ENCODE measurements at places on chromosomes 11 and 22.

DNA sequence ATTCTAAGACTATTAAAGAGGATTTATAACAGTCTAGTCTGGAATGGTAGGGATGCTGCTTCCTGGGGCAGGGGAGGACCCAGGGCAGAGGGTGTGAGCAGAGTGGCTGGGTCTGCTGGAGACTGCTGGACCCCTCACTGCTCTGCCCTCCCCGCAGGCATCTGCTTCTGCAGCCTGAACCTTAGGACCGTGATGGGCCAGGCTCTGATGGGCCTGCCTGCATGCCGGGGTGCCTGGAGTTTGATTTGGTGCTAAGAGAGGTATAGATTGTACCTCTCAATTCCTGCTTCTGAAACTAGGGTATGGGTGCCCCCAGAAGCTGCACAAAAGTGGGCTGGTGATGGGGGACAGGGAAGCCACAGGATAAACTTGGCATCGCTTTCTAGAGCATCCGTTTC lies 54.9 kb downstream of the CD82 start:
- DNase-seq = no peak

DNA sequence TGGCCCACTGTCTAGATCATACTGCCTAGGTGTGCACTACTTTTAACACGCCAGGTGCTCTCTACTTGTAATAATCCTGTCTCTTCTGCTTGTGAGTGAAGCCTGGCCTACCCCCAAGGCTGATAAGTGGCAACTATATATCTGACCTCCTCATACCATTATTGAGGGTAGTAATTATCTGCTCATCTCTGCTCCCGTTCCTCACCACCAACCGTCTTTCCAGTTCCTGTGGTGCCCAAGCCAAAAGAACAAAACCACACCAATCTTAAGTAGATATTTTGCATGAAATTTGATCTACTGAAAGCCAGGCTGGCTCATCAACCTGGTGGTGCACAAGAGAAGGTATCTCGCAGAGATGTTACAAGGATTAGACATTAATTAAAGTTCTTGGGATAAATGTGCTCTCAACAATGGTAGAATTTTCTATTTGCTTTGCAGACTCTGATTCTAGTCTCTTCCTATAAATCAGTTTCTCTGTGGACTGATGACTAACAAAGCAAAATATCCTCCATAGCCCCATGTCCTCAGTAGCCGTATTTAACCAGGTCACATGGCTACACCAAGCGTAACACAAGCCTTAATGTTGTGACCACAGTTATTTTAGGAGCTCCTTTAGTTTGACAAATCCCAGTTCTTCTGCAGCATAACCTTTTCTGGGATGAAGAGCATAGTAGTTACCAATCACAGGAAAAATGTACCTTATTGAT lies 267.2 kb downstream of the NTM start:
- no peak for DNase-seq

- no peak for DNase-seq
These were observed 13.2 kb upstream of the HEPHL1 start for GRCh38 chr11:94007906-94008305.

- no peak for DNase-seq
These were observed 109.0 kb upstream of the NNMT start for GRCh38 chr11:114187173-114187572.

GRCh38 chr22:47335958-47336357 lies 573.5 kb downstream of the TBC1D22A start:
- no peak for DNase-seq

- DNase-seq = no peak
These were observed 43.1 kb downstream of the MPPED2 start for GRCh38 chr11:30543066-30543465.

GRCh38 chr11:6541356-6541755 lies 44.3 kb downstream of the DNHD1 start:
- DNase-seq = no peak

- no peak for DNase-seq
These were observed 83.1 kb upstream of the USP47 start for GRCh38 chr11:11758603-11759196.

- peak; percentile 74 for DNase-seq
These were observed at the start of gene CNIH2 for GRCh38 chr11:66277471-66278362. TSS of gene CNIH2 (plus strand) at chr11:66278175. CDS start at chr11:66278457, 282 bp downstream.

- no peak for DNase-seq
These were observed 10.7 kb upstream of the GTSE1 start for GRCh38 chr22:46286006-46286405.

GRCh38 chr11:77497368-77497767 lies 23.5 kb upstream of the PAK1 start:
- no peak for DNase-seq

DNA sequence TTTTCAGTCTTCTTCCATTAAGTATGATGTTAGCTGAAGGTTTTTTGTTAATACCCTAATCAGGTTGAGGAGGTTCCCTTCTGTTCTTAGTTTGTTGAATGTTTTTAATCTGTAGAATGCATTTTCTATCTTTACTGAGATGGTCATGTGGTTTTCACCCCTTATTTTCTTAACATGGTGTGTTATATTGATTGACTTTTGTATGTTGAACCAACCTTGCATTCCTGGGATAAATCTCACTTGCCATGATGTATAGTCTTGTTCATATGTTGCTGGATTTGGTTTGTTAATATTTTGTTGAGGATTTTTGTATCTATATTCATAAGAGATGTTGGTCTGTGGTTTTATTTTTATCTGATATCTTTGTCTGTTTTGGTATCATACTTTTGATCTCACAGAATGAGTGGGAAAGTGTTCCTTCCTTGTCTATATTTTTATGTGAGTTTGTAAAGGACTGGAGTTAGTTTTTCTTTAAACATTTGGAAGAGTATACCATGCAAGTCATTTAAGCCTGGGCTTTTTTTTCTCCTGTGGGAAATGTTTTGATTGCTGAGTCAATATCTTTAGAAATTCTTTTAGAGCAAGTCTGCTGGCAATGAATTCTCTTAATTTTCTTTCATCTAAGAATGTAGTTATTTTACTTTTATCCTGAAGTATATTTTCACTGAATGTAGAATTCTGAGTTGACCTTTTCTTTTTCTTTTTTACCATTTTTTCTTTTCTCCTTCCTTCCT lies 5.5 kb upstream of the P4HA3 start:
- DNase-seq = no peak

- DNase-seq = no peak
These were observed 13.4 kb downstream of the DGCR2 start for GRCh38 chr22:19108807-19109197.

GRCh38 chr11:70414341-70415100 lies 16.2 kb downstream of the CTTN start:
- no peak for DNase-seq

DNA sequence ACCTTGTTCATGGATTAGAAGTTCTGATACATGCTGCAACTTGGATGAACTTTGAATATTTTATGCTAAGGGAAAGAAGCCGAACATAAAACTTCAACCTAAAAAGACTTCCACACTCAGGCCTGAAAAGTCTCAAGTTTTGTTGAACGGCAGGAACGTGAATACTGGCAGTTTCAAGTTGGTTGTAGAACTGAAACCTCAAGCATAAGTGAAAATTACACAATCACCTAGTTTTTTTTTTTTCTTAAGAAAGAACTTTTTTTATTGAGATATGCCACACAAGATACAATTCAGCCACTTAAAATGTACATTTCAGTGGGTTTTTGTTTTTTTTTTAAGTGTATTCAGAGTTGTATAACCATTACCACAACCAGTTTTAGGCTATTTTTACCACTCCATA lies 50.8 kb upstream of the ADORA2A start:
- DNase-seq = no peak

DNA sequence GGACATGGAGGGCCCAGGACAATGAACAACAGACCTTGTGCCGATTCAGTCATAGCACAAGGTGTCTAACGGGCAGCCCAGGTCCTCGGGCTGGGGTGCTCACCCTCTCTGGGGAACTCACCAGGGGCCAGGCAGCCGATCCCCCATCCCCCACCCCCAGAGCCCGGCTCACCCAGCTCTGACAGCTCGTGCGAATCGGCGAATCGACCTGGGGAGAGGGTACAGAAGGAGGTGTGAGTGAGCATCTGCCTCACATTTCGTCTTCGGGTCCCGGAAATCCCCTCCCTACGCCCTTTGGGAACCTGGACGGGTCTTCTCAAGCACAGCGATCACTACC lies 423 bp downstream of the PEX16 start:
- no peak for DNase-seq

GRCh38 chr11:95698676-95699557 lies 90.7 kb downstream of the FAM76B start:
- no peak for DNase-seq

GRCh38 chr11:2809854-2810253 lies 75.7 kb downstream of the CDKN1C start:
- DNase-seq = no peak

- no peak for DNase-seq
These were observed 84.3 kb downstream of the STIM1 start for GRCh38 chr11:3939651-3940190.

- DNase-seq = peak; percentile 52
These were observed 37.1 kb downstream of the SVIP start for GRCh38 chr11:22792497-22792896.

DNA sequence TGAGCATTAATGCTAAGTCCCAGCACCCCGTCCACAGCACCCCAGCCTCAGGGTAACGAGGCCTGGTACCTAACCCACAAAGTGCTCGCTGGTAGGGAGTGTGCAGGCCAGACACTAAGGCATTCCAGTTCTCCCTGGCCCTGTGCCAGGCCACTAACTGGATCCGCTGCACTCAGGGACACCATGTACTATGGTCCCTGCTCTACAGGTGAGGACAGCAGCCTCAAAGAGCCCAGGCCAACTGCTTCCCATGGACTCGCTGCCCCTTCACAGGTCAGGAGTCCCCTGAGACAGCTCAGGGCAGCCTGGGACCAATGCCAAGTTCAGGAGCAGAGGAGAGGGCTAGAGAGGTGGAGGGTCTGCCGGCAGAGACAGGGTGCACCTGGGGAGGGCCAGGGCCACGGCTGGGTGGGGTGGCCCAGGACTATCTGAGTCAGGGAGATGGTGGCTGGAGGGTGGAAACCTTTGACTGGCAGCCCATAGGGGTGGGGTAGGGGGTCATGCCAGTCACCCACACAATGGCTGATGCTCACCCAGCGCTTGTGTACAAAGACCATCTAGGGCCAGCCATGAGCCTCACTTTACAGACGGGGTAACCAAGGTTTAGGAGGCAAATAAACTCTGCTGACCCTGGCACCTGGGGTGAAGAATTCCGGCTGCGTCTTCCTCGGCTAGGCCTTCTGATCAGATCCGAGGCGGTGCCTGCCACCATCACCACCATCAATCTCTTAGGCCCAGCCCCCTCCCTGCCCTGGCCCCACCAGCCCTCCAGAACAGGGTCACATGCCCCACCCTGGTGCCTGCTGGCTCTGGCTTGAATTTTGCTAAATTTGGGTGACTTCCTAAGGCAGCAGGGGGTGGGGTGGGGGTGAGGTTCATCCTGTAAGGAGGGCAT lies 5.6 kb downstream of the OSBPL5 start:
- DNase-seq = no peak

- no peak for DNase-seq
These were observed 2.4 kb downstream of the VPS26B start for GRCh38 chr11:134226806-134227325.

GRCh38 chr22:24035296-24035695 lies 24.2 kb downstream of the CABIN1 start:
- DNase-seq = no peak

GRCh38 chr11:120028181-120028896 lies 109.6 kb downstream of the TRIM29 start:
- DNase-seq = no peak

DNA sequence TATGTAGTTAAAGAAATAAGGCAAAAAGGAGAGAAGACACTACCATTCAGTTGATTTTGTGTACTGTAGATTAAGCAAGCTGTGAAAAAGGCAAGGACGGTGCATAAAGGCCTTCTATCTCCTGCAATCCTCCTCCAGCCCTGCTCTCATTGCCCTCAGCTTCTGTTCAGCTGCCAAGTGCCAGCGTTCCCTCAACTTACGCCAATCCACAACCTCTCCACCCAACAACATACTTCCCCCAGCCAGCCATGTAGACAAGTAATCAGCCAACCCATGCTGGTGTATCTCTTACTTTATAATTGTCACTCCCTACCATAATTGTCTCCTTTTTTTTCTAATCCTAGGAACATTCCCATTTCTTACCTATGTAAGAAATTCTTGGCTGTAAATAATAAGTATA lies 30.1 kb upstream of the ANO5 start:
- no peak for DNase-seq

GRCh38 chr22:27798511-27799014 lies 3.0 kb downstream of the MN1 start:
- no peak for DNase-seq

- DNase-seq = no peak
These were observed 16.2 kb downstream of the MISFA start for GRCh38 chr11:18615628-18616392.

DNA sequence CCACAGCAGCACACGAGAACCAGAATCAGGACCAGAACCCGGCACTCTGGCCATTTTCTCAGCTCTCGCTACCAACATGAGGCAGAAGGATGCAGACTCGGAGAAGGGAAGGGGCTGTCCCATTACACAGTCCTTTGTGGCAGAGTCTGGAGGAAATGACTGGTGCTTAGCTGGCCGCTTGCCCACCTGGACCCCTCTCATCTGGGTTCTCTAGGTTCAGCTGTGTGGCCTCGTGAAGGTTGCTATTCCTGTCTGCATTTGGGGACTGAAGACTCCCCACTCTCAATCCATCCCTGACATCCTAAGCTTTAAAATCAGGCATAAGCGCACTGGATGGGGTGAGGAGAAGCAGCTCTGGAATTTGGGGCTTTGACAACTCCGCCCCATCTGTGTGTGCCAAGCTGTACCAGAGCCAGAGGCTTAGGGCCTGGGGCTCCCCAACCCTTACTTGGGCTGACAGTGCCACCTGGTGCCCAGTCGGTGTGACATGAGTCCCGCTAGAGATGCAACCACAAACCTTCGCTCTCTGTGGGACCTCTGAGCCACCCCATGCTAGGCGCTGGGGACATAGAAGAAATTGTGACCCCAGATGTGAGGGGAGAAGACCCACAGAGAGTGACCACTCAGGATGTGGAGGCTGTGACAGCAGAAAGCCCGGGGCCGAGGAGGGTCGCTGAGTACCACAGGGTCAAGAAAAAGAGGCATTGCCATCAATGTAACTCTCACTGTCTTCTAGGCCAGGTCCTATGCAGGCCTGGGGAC lies 35.8 kb upstream of the FCHSD2 start:
- DNase-seq = peak; percentile 90

DNA sequence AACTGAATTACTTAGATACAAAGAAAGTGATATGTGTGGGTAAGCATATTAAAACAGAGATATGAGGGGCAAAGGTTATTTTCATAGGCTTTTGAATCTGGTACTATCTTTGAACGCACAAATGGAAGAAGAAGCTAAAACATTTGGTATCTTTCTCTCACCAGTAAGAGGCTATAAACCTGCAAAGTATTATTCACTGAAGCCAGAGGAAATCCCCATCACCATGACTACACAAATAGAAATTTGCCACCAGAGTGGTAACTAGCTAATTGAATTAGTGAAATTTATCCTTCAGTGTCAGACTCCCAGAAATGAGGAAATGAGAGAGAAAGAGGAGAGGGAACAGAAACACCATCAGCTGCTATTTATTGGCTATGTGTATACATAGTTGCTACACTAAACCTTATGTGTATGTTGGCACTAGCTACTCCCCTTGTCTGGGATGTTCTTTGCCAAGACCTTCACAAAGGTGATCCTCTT lies 503.4 kb downstream of the DLG2 start:
- peak; percentile 1 for DNase-seq
